HL-60 (cell line): ENCODE measurements at places on chromosomes 12 and 14.

DNA sequence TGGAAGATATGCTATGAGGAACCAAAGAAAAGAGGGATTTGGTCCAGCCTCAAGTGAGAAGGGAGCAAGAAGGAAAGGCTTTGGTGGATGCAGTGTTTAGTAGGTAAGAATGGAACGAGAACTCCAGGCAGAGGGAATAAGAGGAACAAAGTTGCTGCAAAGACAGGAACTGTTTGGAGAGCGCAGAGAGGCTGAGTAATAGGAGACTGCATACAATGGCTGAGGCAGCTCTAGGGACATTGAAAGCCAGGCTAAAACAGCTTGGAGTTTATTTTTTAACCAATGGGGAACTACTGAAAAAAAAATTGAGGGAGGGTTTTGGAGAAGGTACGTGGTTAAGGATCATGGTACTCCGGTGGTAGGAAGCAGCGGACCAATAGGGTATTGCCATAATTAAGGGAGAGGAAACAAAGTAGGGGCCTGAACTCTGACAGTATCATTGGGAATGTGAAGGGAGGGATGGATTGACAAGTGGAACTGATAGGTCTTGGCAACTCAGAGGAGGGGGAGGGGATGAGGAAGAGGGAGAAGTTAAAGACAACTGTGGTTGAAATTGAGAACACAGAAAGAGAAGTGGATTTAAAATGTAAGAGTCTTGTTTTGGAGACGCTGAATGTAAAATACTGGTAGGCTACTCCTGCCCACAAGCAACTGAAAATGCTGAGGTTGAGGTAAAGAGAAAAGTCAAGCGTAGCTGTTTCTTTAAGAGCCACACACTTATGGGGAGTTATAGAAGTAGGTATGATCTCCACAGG, 4.8 kb downstream of the ASCL4 start:
- peak; percentile 69 for DNase-seq

GRCh38 chr14:57486767-57487379, 6.8 kb downstream of the CCDC198 start:
- no peak for DNase-seq

- DNase-seq: no peak
Observed at GRCh38 chr12:119682639-119683252, 14.8 kb downstream of the PRKAB1 start.

GRCh38 chr14:99195602-99196309, 76.2 kb downstream of the BCL11B start:
- no peak for DNase-seq

- no peak for DNase-seq
Observed at GRCh38 chr12:15648558-15648957, 140.6 kb downstream of the EPS8 start.

GRCh38 chr12:94172031-94172430, 23.7 kb downstream of the PLXNC1 start:
- DNase-seq: no peak

DNA sequence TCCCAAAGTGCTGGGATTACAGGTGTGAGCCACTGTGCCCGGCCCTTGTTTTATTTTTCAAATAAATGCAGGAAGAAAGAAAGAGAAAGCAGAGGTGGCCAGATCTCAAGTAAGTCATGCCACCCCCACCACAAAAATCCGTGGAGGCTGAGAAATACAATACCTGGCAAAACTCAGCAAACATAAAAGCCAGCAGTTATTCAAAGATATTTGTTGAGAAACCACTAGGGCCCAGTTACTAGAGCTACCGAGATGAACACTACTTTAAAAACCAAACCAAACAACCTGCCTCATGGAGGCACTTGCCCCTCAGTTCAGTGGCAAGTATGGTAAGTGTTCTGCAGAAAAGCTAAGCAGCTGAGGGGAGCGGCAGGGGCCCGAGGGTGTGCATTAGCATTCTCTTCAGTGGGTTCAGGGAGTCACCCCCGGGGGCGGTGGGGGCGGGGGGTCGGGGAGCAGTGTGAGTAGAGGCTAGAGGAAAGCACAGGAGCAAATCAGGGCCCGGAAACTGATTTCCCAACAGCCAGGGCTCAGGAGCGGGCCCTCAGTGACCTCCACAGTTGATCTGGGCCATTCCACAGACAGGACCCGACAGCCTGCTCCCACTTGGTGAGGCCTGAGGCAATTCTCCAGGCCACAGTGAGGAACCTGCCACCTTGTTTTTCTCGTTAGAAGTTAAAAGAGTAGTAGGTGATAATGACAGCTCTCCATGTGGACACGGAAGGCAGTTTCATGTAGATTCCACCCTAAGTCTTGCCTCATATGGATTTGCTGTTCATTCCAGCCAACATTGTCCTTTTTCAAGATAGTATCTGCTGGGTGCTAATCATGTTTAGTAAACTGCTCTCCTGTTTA, 8.6 kb downstream of the EVL start:
- no peak for DNase-seq

GRCh38 chr14:31465111-31465510, 7.8 kb upstream of the DTD2 start:
- DNase-seq: no peak

DNA sequence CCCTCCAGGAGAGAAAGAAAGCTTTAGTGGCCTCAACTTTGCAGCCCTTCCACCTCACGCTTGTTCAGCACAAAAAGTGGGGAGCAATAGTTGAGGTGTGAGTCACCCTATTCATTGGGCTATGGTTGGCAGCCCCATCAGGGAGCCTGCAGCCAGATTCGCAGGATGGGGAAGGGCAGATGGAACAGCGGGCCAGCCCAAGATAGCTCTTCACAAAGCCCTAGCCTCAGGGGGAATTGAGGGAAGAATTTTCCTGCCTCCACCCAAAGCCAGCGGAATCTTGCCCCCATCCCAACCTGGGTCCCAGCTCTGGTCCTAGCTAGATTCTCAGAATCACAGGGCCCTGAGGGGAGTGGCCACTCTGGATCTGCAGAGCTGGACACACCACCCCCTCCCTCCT, 3.6 kb upstream of the KRT5 start:
- no peak for DNase-seq

- DNase-seq: no peak
Observed at GRCh38 chr12:94195483-94195882, 47.1 kb downstream of the PLXNC1 start.

DNA sequence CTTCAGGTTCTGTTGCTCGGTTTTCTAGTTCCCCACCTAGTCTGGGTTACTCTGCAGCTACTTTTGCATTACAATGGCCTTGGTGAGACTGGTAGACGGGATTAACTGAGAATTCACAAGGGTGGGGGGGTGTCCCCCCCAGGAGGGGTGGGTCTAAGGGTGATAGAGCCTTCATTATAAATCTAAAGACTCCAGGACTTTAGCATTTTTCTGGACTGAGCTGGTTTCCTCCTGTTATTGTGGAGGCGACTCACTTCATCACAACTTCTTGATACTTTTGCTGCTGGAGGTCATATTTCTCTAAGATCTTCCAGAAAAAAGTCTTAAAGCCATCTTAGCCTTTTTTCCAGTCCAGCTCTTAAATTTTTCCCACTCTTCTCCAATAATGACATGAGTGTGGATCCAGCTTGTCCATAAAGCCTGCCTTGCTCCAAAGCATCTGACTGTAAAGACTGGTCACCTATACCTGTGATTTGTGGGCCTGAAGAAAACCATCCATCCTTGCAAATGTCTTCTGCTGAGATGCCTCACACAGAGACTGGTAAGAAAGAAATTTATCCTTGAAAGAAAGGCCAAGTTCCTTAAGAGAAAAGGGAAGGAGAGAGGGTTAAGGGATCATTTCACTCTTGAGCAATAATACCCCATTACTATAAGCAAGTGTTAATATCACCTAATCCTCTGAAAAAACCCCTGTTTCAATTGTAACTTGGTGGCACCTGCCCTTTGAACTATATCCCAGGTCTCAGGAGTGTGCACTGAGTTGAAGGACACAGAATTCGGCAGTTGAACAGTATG, 19.7 kb upstream of the SLC2A14 start:
- no peak for DNase-seq

DNA sequence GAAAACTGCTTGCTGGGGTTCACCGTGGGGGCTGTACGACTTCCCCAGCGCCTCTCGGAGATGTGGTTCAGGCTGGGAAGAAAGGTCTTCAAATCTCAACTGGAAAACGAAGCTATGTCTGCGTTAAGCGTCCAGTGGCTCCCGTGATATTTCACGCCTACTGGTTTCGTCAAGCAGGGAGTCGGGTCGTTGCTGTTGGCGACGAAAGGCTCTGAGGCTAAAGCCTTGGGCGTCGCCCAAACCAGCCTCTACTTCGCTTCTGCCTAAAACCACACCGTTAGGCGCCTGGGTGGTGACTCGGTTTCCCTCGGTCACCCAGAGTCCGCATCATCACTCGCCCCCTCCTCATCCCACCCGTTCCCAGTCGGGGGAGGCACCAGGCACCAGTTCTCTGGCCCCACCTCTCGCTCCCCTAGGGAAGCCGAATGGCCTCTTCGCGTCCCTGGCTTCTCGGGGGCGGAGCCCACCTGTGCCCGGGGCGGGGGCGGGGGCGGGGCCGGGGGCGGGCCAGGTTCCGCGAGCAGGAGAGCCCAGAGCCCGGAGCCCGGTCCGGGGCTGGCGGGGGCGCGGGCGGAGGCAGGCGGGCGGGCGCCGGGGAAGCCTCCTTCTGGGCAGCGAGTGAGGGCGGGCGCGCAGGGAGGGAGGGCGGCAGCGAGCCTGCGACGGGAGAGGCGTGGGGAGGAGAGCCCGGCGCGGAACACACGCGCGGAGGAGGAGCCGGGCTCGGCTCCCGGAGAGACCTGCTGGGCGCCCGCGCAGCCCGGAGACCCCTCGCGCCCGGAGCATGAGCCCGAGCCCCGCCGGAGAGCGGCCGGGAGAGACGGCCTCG, at the start of gene B4GALNT3:
Gene B4GALNT3 (plus strand): TSS at position 510 of the 829 bp plus-strand sequence. CDS start 438 bp downstream, outside the sequence.
- DNase-seq: no peak

DNA sequence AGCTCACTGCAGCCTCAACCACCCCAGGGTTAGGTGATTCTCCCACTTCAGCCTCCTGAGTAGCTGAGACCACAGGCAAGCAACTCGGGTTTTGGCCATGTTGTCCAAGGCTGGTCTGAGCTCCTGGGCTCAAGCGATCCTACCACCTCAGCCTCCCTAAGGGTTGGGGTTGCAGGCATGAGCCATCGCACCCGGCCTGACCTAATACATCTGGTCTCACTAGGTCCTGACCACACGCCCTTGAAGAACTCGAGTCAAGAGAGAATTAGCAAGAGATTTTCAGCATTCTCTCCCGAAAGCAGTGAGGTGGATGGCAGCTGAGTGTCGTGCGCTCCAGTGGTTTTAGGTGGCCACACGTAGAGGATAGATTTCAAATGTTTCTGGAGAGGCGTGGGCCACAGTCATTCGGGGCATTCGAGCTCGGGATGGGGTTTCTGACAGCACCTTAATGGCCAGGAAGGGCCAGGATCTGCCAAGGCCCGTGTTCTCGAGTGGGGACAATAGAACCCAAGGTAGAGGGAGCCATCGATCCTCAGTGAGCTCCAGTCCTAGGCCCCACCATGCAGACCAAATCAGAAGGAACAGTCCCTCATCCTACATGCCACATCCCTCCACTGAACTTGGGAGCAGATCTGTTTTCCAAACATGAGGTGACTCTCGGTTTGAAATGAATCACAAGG, 193.1 kb downstream of the ALG10 start:
- no peak for DNase-seq

GRCh38 chr12:76569685-76570604, 10.4 kb upstream of the OSBPL8 start:
- no peak for DNase-seq

GRCh38 chr12:55797068-55797467, 20.5 kb downstream of the SARNP start:
- DNase-seq: no peak

DNA sequence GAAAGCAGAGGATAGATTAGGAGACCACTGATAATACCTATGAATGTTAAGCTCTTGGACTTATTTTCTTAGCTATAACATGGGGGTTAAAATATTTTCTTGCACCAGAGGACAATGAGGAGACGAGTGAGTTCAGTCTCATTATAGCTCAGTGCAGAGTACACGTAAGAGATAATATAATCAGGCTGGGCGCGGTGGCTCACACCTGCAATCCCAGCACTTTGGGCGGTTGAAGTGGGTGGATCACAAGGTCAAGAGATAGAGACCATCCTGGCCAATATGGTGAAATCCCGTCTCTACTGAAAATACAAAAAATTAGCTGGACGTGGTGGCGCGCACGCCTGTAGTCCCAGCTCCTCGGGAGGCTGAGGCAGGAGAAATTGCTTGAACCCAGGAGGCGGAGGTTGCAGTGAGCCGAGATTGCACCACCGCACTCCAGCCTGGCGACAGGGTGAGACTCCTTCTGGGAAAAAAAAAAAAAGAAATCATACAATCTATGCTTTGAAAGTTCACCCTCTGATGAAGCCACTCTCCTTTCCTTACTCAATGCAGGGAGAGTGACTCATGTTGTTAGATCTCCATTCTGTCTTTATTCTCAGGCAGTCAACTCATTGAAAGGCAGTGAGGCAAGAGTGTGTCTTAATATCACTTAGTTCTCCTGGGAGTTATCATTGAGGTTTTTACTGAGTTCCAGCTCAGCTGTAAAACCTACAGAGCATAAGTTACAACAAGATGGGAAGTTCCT, 134.2 kb downstream of the SYNE2 start:
- DNase-seq: no peak

DNA sequence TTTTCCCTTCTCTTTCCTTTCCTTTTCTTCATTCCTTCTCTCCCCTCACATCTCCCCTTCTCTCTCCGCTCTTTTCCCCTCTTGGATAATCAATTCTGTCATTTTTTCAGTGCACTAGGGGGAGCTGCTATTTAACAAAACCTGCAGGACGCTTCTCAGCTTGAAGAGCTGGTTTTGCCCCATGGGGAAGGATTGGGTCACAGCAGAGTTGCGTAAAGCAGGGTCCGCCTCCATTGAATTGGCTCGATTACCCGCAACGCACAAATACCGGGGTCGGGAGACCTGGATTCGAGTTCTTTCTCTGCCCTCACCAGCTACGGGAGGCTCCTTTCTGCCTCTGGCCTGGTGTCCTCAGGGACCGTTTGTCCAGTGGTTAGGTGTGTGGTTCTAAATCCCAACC, 42.1 kb upstream of the CHGA start:
- DNase-seq: no peak

DNA sequence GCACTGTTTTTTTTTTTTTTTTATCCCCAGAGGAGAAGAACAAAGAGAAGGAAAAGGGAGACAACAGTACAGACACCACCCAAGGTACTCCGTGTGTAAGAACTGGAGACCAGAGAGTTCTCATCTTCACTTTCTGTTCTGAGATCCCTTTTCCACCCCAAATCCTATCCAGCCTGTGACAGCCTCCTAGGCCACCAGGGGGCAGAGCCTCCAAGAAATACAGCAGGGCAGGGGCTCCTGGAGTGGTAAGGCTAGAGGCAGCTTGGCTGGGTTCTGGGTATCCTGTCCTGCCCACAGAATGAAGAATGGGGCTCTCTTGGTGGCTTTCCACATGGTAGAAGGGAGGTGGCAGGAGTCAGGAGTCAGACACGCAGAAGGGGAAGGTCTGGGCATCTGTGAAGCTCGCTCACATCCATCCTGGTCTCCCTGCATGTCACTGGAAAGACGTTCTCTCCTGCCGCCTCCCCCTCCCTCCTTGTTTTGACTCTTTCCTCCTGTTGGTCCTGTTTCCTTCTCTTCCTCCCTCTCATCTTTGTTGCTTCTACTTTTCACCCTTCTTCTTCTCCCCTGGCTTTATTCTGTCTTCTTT, 12.0 kb downstream of the CLSTN3 start:
- DNase-seq: no peak

- no peak for DNase-seq
Observed at GRCh38 chr14:55968741-55969140, 149.5 kb upstream of the PELI2 start.
